ENCODE measurements at places on chromosomes 16 and 17. TPM values are rescaled to one million over a fixed set of nuclear protein-coding genes. Genes with fewer than 3 reads are reported as not detected.

DPEP3 gene
- total RNA-seq: not detected

DNA sequence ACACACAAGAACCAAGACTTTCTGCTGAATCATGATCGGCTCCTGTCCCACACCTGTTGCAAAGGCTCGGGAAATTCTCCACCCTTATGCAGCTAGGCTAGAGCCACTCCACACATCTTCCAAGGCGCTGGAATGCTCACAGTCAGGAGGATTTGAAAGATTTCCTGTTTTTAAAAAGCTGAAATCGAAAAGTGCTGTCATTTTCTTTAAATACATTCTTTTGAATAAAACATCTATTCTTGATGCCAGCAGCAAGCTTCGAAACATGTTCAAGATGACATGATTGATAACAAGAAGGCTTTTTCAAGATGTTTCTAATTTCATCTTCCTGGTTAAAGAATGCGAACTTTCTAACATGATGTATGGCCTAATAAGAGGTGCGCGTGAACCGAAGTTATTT, 219.7 kb upstream of the CDH5 start:
- DNase-seq: no peak

DNA sequence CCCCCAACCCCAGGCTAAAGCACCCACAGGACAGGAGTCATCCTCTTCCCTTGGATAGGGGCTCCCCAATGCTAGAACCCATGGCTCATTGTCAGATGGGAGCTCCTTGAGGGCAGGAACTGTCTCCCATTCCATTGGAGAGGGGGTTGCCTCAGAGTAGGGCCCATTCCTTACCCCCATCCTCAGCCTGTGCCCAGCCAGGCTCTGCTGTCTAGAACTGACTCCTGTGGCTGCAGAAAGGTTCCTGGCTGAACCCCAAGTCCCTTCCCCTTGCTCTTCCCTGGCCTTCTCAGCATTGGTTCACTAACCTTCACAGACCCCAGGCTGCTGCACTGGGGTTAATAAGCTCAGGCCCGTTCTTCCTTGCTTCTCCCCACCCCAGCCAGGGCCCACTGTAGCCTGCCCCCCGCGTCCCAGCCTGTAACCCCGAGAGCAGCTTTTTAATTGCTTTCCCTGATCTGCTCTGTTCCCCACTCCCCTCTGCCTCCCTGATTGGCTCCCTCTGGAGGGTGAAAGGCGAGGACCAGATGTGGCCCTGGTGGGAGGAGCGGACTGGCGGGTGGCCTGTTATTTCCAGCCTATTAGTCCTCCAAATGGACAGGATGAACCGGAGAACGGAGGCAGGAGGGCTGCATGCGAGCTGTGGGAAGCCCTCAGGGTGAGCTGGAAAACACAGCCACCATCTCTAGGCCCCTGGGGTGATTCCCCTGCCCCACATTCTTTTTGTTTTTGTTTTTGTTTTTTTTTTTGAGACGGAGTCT, 6.0 kb upstream of the GFAP start:
- DNase-seq: no peak

DNA sequence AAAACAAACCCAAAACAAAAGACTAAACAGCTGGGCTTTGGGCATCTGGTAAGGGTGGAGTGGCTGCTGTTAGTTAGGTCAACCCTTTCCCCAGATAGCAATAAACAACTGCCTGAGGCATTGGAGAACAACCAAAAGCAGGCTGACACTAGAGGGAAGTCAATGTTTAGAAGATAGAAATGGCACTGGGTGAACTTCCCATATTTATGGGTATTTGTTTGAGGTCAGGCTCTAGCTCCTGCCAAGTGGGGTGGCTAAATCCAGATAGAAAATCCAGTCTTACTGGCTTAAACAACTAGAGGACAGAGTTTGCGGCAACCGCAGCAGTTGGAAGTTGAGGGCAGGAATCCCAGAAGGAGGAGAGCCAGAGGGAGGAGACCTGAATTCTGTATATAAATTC, 79.4 kb downstream of the SDK2 start:
- DNase-seq: no peak

DNA sequence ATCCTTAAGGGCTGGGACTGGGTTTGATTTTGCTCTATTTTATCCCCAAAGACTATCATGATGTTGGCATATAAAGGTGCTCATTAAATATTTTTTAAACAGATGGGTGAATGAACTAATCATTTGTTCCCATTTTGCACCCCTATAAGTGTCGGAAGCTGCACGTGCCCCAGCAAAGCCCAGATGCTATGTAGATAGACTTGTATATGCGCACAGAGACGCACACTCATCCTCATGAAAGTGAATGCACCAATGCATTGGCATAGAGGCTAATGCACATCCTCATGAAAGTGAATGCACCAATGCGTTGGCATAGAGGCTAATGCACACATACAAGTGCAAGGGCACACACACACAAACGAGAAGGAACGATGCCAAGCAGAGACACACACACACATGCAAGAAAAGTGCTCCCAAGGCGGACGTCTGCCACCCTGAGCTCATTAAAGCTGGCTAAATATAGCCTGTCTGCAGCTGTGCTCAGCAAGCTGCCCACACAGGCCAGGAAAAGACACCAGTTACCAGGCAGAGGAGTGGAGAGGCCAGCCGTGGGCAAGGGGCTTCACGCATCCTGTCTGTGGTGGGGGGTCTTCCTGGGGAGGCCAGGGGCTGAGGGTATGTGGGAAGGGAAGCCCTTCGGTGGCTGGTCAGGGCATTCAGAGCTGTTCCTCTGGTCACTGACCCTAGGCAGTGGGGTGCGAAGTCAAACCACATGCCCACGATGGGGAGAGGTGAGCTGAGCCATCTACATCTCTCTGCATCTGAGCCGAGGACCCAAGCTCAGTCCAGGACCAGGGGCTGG, 52.6 kb downstream of the PIMREG start:
- DNase-seq: no peak
